ENCODE measurements at places on chromosomes 12 and 14.

DNA sequence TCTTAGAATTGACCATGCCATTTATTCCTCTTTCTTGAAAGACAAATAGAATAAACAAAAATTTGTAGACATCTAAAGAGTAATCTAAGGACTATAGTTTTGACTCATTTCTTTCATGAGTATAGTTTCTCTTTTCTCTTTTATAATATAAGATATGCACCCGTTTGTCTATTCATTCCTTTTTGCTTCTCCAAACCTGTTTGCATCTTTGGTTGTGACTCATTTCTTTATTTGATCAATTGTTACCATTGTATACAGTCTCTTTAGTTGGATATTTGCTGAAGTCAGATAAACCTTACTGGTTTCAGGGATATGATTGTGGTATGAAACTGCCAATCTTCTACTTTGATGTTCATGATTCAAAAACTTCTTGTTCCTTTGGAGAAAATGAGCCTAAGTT is 268.7 kb downstream of the FBXL14 start:
- no peak for DNase-seq

DNA sequence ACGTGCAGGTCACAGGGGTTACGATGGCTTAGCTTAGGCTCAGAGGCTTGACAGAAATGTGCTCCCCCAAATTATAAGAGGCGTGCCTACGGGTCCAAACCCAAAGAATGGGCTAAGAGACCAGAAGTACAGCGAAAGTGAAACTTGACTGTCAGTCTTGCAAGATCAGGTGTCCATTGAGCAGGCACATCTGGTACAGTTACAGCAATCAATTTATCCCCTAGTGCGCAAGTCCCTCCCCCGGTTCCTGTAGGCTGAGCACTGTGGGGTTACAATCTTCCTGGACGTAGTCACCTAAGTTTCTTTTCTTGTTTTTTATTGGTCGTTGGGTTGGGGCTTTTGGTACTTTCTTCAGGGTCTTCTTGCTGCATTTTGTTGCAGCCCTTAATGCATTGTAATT is 134.2 kb downstream of the UNC79 start:
- no peak for DNase-seq

- DNase-seq: no peak
These were observed 484 bp downstream of the PPP1CC start for GRCh38 chr12:110742096-110742717.

DNA sequence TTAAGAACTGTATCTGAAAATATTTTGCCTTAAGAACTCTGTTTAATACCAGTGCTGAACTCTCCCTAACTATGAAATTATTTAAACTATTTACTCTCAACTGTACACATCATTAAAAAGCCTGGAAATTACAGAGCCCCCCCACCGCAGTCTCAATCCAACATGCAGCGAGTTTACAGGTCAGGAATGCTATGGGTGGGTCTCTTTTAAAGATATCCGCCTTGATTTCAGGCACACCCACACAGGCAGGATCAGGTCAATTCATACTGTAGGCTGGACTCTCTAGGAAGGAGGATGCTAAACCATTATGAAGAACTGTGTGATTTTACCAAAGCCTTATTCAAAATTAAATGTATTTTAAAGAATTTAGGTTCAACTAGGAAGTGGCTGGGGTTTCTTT is 16.5 kb downstream of the SPTLC2 start:
- DNase-seq: no peak

DNA sequence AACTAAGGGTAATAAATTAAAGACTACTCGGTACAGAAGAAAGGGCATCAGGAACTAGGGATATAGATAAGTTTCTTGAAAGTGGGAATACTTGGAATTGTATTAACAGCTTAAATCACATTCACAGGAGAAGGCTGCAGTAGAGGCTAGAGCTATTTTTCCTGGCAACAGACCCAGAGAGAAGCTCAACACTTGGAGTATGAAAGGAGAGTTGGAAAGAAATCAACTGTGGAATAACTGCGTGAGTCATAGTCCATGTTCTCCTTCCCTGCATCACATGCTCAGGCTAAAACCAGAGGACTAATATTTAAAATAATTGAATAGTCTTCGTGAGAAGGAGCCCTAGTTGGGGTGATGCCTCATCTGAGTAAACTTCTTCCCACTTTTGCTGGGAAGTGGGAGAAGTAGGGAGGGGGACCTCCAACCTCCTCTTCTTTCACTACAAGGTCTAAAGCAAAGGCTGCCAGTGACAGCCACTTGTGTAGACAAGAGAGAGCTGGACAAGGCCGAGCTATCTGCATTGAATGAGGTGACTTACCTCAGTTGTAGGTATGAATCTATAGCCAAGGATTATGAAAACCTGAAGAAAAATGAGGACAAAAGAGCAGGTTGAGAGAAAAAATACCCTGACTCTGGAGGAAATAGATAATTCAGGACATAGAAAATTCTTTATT is 32.7 kb downstream of the DYRK2 start:
- DNase-seq: no peak

- DNase-seq: no peak
These were observed 36.7 kb downstream of the SLC8A3 start for GRCh38 chr14:70152081-70152480.

- no peak for DNase-seq
These were observed 10.7 kb downstream of the APOLD1 start for GRCh38 chr12:12796171-12796570.

DNA sequence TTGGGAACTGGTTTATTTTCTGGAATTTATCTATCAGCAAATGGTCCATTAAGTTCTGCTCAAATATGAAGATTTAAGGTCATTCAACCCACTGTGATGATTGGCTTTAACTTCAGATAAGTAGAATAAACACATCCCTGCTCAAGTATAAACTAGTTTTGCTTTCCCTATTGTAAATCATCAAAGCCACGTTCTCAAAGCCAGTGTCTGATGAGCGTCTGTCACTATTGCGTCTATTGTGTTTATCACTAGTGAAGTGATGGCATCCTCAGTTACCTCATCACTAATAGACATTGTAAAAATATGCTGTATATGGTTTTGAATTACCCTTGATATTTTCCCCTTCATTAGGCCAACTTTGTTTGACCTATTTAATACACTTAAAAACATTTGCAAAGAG is 351.3 kb downstream of the BCAT1 start:
- DNase-seq: no peak

Data from NCI-H1417 treated with DMSO at 0.1 percent for 48 hours (cell line).